GM20000 (cell line): ENCODE measurements at places on chromosomes 3 and 15.

- DNase-seq = no peak
Measured at GRCh38 chr15:90851114-90851513, 17.3 kb upstream of the FURIN start.

DNA sequence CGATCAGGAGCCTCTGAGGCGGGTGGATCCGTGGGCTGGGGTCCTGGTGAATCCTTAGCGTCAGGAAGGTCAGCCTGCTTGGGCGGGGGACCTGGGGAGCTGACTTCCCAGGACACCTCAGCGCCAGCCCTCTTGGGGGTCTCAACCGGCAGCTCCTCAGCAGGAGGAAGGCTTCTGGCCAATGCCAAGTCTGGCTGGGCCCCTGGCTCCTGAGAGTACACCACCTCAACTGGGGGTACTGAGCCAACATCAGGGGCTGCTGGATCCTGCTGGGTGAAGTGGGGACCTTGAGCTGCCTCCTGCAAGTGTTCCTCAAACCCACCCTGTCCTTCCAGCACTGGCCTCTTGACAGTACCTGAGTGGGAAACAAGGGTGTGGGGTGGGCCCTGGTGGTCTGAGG, 3.1 kb downstream of the PRRT3 start:
- peak; percentile 12 for DNase-seq

DNA sequence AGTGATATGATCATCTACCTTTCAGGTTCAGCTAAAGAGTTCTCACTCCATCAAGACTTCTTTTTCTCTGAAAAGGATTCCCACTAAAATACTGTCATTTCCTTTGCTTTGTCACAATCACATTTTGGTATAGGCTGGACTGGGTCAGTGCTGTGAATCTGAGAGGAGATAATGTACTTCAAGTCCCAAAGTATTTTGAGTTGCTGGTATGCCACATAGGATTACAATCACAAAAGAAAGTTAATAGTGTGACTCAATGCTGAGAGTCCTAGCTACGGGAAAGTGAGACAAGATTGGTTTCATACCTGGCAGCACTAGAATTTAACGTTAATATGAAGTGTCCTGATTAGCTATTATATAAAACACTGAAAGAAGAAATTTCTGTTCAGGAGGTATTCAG, 1073.5 kb downstream of the FHIT start:
- DNase-seq = no peak

GRCh38 chr3:196741249-196741889, 1.7 kb downstream of the PAK2 start:
- DNase-seq = no peak

- no peak for DNase-seq
Measured at GRCh38 chr3:190325923-190326322, 3.7 kb upstream of the CLDN1 start.

DNA sequence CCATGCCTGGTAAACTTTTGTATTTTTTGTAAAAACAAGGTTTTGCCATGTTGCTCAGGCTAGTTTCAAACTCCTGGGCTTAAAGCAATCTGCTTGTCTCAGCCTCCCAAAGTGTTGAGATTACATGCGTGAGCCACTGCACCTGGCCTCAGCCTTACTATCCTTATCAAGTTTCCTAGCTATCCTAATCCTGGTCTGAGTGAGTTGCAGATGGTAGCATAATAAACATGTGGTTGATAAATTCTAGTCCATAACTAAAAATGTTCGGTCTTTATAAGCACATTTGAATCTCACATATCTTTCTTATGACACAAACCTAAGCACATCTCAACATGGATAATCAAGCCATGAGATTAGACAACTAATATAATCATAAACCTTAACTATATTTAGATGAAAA, 18.5 kb downstream of the NPHP3 start:
- DNase-seq = no peak

DNA sequence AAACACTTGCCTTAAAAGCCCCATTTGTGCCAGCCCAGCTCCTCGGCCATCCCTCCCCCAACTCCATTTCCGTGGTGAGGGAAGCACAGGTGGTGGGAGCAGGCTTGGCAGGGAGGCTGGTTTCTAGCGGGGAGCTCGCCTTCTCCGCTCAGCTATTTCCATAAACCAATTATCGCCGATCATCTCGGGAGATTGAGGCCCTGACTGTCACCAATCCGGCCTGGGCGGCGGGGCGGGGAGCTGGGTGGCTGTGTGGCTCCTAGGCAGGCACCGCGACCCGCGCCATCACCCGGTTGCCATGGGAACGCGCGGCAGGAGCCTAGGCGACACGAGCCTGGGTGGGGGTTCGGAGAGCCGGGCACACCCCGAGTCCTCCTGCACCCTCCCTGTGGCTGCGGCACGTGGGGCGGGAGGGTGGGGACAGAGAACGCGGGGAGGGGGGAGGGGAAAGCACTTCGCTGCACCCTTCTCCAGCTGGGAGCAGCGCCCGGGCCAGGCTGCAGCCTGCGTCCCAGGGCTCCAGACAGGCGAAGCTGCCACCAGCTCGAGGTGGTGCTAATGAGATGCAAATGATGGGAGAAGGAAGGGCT, 9.3 kb downstream of the CCDC33 start:
- DNase-seq = no peak

- peak; percentile 64 for DNase-seq
Measured at GRCh38 chr3:45904931-45905330, 18.6 kb downstream of the CCR9 start.

- no peak for DNase-seq
Measured at GRCh38 chr3:41997702-41998550, 36.0 kb upstream of the ULK4 start.

- no peak for DNase-seq
Measured at GRCh38 chr3:99915906-99916432, 98.3 kb downstream of the CMSS1 start.

GRCh38 chr15:94761574-94761973, 530.2 kb downstream of the MCTP2 start:
- DNase-seq = no peak

GRCh38 chr3:119809249-119810017, 27.5 kb downstream of the NR1I2 start:
- DNase-seq = peak; percentile 52

DNA sequence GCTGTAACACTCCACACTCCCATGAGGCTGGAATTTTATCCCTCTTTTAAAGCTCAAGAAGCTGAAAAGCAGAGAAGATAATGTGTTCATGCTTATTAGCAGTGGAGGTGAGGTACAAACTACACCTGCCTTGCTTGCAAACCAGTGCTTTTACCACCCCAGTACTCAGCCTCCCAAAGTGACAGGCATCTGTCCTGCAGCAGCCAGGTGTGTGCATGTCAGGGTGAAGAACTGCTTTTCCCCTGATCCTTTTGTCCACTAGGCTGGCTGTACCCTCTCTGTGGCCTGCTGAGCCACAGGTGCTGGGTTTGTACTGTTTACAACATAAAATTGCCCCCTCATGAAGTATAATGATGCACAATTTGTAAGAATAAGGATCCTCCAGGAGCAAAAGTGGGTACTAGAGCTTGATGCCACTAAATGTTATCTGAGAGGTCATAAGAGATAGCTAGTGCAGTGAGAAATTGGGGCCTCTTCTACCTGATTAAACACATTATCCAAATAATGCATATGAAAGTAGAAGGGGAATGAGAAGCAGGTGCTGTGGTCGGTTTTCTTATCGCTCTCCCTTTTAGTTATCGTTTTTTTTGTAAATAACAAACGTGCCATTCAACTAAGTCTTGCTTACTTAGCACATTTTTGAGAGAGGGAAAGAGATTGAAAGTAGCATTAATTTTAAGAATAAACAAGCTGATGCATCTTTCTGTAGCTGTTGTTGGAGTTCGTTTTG, 39.2 kb upstream of the GADL1 start:
- no peak for DNase-seq

DNA sequence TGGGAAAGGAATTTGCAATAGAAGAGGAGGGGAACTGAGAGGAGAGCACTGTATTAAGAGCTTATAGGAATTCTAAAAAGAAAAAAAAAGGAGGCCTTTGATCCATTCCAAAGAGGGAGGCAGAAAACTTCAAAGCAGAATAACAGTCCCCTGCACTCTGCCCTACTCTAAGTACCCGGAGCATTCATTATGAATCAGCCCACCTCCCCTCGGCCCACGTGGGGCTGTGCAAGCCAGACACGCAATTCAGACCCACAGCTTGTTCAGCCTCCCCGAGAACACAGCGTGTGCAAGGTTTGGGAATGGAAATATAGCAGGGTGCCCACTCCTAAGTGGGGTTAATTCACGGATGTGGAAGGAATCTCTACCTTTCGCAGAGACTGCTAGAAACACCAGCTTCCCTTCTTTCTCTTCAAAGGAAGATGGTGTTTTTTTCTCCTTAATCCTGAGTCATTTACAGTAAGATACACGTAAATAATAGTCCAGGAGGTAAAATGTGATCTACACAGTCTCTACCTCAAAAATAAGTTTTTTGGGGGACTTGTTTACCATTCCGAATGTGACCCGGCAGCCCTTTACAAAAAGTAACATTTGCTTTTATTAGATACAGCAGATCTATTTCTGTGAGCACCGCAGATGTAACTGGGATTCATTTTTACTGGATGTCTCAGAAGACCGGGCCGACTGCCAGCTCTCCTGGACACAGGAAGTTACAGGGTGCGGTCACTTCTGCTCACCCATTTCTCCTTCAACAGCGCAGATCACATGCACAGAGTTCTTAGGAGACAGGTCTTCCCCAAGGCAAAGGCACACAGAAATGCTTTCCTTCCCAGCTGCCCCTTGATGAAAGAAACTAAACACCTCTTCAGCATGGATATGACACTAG, 768.5 kb upstream of the CFAP20DC start:
- no peak for DNase-seq

DNA sequence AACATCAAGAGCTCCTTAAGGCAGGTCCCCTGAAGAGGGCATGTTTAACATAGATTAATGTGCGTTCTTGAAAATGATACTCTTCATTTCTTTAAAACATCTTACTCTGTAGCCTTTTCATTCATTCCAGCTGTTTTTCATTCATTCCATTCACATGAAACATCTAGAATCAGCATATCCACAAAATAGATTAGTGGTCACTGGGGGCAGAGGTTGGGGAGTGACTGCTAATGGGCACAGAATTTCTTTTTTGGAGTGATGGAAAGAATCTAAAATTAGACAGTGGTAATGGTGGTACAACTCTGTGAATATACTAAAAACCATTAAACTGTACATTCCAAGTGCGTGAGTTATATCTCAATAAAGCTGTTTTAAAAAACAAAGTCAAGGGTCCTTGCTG, 15.4 kb upstream of the CXCR6 start:
- no peak for DNase-seq

GRCh38 chr3:94539937-94540336, 477.1 kb downstream of the NSUN3 start:
- no peak for DNase-seq

GRCh38 chr3:20760981-20761380, 575.0 kb upstream of the SGO1 start:
- DNase-seq = no peak

- DNase-seq = no peak
Measured at GRCh38 chr3:182912474-182912873, 67.9 kb downstream of the DCUN1D1 start.

- DNase-seq = no peak
Measured at GRCh38 chr3:71111784-71112440, 471.6 kb downstream of the FOXP1 start.

GRCh38 chr3:147387291-147387884, 19.0 kb downstream of the ZIC4 start:
- no peak for DNase-seq

DNA sequence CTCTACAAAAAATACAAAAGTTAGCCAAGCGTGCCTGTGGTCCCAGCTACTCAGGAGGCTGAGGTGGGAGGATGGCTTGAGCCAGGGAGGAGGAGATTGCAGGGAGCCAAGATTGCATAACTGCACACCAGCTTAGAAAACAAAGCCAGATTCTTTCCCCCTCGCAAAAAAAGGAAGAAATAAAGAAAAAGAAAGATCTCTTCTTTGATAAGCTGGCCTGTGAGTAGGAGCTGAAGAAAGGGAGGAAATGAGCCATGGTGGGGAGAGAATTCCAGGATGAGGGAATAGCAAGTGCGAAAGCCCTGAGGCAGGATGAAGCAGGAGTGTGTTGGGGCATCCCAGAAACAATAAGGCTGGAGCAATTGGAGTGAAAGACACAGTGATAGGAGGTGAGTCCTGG, 24.5 kb upstream of the TOP2B start:
- DNase-seq = no peak

DNA sequence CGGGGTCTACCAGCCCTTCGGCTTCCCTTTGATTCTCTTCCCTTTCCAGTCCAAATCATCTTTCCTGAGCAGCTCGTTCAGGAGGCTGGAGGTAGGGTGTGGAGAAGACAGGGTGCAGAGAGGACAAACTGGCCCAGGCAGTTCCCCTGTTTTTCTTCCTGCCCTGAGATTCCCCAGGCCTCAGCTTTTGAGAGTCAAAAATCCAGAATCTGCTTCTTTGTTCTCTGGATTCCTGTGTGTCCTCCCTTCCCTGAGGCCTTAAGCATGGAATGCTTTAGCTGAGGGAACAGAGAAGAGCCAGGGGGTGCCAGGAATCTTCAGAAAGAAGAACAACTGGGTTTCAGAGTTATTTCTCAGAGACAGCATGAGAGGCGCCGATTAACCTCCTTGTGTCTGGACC, 26.7 kb upstream of the LRTM1 start:
- DNase-seq = no peak

DNA sequence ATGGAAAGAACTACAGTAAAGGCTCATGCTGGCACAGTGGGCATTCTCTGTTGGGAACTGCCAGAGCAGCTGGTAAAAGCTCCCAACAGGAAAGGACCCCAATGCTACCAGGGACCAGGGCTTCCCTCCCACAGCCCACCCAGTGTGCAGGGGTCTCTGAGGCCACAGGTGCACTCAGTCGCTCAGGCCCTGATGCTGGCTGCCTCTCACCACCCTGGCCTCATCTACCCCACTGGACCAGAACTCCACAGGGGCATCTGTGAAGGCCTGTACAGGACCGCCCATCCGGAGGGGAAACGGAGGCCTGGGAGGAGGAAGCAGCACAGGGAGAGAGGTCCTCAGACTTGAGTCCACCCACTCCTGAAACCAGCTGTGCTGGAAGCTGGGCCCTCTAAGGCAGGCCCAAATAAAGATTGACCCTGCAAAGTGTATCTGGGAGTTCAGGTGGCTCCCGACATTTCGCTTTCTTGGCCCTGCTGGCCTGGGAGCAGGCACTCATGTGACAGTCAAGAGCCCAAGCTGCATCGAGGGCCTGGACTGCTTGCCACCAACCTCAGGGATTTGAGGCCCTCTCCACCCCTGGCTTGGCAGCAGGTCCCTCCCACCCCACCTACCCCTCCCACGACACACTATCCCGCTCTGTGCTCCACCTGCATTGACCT, 12.7 kb downstream of the KLF15 start:
- no peak for DNase-seq

- peak; percentile 85 for DNase-seq
Measured at GRCh38 chr15:74383695-74384565, 16.5 kb upstream of the CYP11A1 start.
